ENCODE measurements at places on chromosomes 7 and 10.

DNA sequence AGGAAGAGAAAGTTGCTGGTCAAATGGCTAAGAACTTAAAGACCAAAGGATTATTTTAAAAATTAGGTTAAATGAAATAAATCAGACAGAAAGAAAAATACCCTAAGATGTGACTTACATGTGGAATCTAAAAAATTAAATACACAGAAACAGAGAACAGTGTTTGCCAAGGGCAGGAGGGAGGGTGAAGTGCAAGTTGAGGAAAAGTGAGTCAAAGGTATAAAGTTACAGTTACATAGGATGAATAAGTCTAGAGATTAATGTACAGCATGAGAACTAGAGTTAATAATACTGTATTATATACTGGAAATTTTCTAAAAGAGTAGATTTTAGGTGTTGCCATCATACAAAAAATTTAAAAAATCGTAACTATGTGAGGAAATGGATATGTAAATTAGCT, 146.3 kb downstream of the MDFIC start:
- DNase-seq, result no peak

GRCh38 chr7:30134611-30135300, at the start of gene MTURN:
Gene MTURN, plus strand, starts transcription at chr7:30134986. Its CDS starts 151 bp downstream, at chr7:30135137.
- peak; percentile 69 for DNase-seq

DNA sequence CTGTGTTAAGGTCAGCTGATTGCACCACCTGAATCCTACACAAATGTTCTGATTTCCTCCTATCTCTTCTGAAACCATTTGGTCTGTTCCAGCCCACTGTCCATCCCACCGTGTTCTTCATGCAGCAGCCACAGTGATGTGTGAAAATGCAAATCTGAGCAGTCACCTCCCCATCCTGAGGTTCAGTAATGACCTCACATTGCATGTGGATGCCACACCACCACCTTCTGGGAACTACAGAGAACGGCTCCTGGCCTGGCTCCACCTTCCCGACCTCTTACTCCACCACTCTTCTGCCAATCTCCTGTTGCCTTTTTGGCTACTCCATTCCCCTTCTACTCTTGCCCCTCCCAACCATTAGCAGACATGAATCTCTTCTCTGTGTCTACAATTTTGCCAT, 244.4 kb downstream of the TNS3 start:
- DNase-seq, result no peak

GRCh38 chr10:80468002-80468401, 13.9 kb downstream of the TSPAN14 start:
- peak; percentile 43 for DNase-seq

DNA sequence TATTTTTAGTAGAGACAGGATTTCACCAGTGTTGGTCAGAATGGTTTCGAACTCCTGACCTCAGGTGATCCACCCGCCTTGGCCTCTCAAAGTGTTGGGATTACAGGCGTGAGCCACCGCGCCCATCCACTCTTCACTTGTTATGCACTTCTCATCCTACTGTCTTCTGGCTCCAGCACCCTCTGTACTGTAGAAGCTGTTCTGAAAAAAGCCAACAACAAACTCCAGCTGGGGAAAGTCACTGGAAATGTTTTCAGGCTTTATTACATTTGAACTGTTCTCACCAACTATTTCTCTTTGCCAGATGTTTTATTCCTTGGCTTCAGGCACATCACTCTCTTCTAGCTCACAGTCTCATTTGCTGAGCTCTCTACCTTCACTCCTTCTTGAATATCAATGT, 122.5 kb upstream of the EGR2 start:
- DNase-seq, result no peak

All from stimulated activated CD4-positive, alpha-beta T cell treated with anti-CD3 and anti-CD28 coated beads, Interleukin-15, amount 100 ng/mL, for 1 hour (primary cell).